NCI-H2081 (cell line): ENCODE measurements at places on chromosomes 16 and 17.

- no peak for DNase-seq
Observed at GRCh38 chr17:42894283-42895184, 6.1 kb upstream of the G6PC1 start.

- DNase-seq = no peak
Observed at GRCh38 chr16:29898135-29898803, 1.1 kb downstream of the SEZ6L2 start.

DNA sequence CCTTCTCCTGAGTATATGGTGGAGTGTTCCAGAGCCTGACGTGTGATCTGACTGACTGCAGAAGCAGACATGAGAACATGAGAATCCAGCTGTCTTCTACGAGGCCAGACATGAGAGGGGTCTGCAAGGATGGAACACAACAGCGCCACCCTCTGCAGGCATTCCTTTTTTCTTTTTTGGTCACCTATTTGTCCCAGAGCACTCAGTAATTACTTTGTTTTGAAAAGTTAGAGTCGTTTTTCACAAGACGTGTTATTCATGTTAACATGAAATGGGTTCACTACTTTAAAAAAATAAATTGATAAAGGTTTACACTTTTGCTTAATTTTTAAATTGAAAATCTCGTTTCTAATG is 43.8 kb upstream of the ATP2A3 start:
- no peak for DNase-seq

- DNase-seq = peak; percentile 56
Observed at GRCh38 chr17:48625495-48626244, 488 bp downstream of the HOXB9 start.

- no peak for DNase-seq
Observed at GRCh38 chr16:1194665-1195392, 30.2 kb downstream of the TPSG1 start.

- no peak for DNase-seq
Observed at GRCh38 chr16:81481207-81481821, 36.7 kb downstream of the CMIP start.

DNA sequence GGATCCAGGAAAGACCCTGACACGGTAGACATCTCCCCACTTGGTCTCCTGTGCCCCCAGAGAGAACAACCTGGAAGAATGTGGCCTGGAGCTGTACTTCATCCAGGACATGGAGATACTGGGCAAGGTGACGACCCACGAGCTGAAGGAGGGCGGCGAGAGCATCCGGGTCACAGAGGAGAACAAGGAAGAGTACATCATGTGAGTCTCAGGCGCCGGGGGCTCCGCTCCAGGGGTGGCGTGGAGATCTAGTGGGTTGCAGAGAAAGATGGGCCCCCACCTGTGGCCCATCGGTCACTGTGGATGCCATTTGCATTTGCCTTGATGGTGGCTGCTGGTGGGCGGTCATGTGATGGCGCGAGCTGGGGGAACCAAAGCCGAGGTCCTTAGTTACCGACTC is 14.9 kb upstream of the CLEC18A start:
- no peak for DNase-seq

DNA sequence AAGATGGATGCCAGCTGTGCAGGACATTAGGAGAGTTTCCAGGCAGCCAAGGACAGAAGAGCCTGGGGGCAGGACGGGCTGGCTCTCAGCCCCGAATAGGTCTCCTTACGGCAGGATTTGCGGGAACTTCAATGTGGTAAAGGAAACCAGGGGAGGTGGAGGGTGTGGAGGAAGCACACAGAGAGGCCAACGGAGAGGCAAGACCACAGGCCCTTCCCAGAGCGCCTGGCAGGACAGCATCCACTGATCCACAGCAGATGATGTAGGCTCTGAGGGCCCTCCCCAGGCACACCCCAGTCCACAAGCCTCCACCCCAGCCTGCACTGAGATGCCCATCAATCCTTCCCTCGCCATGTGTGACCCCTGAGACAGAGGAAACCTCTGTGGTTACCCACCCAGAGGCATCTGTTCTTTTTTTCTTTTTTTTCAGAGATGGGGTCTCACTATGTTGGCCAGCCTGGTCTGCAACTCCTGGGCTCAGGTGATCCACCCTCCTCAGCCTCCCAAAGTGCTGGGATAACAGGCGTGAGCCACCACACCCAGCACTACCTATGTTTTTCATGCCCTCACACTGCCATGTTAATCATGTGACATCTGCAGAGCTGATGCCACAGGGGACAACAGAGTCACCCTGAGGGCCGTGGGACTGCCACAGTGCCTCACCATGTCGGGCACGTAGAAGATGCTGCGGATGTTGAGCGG is 19.3 kb downstream of the DNASE1 start:
- no peak for DNase-seq

DNA sequence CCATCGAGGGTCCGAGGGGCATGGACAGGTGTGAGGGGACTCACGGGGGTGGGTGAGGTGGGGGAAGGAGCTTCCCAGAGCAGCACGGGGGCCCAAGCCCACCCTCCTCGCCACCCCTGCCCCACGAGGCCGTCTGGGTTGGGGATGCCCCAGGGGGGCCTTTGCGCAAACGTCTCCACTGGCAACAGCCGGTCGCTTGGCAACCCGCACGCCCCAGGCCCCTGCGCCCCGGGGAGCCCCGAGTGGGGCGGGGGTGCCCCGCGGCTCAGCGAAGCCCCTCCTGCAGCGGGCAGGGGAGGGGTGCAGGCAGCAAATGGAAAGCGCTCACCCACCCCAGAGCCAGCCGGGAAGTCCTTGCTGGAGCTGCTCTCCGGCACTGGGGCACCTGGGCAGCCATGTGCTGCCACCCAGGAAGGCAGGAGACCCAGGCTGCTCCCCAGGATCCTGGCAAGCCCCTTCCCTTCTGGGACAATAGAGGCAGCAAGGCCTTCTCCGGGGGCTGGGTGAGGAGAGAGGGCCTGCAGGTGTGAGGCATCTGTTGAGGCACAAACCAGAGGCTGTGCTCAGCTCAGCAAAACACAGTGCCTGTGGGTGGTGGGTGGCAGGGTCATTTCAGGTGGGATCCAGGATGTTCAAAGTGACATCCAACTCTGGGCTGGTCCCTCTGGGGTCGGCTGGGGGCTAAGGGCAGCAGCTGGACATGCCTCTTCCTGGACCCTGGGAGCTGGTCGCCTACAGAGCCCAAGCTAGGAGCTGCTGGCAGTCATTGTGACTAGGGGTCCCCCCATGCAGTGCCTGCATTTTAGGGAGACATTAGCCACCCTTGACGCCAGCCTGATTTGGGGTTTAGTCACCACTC is 80.9 kb upstream of the CBX4 start:
- DNase-seq = no peak

GRCh38 chr16:72975809-72976437 is 72.0 kb downstream of the ZFHX3 start:
- DNase-seq = no peak

- DNase-seq = no peak
Observed at GRCh38 chr16:8120001-8120400, 470.3 kb downstream of the TMEM114 start.

DNA sequence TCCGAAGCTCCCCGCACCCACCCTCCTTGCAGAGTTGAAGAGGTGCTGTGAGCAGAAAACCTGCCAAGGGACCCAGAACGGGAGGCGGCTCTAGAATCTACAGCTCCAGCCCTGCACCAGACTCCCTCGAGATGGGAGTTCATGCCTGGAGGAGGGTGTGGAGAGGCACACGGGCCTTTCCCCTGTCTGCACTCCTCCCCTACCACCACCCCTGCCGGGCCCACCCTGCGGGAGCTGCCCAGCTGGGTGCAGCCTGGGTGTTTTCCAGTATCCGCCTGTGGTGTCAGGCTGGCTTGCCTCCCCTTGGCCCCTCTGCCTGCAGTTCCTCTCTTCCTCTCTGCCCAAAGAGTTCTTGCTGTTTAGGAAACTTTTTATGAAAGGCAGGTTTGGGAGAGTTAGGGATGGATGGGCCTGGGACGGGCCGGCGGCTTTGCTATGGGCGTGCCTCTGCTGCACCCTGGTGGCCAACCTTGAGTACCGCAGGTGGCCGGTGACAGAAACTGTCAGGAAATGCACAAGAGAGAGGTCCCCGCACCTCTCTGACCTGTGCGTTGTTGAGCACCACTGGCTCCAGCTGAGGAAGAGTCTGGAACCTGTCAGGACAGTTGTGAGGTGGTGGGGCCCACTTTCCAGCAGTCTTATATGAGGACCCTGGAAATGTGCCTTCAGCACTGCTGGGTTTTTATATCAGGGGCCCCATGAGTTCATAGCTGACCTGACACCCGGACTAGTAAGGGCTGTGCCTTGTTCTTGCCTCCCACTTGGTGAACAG is 354.1 kb downstream of the SEC14L1 start:
- DNase-seq = peak; percentile 52

DNA sequence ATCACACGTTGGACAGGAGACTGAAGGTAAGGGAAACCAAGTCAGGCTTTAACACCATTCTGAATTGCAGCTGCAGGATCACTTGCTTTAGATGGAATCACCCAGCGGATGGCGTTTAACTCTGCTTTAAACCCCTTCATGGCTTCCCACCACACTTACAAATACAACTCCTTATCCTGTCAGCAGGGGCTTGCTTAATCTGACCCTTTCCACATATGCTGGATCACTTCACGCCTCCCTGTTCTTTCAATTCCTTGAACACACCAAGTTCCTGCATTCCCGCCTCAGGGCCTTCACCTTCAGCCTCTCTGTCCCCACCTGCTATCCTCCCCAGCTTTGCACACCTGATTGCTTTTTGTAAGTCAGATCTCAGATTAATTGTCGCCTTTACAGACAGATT is 442.2 kb downstream of the MAF start:
- DNase-seq = no peak

DNA sequence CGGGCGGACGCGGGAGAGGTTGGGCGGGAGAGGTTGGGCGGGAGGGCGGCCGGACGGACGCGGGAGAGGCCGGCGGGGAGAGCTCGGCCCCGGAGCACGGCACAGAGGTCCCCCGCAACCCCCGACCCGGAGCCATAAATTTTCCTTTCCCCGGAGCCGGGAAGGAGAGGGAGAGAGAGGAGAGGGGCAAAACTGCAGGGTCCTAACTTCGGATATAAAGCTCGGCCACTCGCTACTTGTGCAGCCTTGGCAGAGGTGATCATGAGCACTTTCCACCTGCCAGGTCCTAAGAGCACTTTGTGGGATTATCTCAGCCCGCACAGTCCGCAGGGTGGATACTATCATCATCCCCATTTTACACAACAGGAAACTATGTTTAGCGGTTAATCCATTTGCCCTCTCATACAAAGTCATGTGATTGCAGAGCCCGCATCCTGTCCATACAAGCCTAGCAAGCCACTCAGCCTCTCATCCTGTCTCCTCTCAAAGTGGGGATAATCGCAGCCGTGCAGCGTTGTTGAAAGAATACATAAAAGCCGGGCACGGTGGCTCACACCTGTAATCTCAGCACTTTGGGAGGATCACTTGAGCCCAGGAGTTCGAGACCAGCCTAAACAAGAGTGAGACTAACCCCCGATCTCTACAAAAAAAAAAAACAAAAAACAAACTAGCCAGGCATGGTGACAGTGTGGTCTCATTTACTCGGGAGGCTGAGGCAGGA is 780 bp upstream of the DCAKD start:
- peak; percentile 74 for DNase-seq

DNA sequence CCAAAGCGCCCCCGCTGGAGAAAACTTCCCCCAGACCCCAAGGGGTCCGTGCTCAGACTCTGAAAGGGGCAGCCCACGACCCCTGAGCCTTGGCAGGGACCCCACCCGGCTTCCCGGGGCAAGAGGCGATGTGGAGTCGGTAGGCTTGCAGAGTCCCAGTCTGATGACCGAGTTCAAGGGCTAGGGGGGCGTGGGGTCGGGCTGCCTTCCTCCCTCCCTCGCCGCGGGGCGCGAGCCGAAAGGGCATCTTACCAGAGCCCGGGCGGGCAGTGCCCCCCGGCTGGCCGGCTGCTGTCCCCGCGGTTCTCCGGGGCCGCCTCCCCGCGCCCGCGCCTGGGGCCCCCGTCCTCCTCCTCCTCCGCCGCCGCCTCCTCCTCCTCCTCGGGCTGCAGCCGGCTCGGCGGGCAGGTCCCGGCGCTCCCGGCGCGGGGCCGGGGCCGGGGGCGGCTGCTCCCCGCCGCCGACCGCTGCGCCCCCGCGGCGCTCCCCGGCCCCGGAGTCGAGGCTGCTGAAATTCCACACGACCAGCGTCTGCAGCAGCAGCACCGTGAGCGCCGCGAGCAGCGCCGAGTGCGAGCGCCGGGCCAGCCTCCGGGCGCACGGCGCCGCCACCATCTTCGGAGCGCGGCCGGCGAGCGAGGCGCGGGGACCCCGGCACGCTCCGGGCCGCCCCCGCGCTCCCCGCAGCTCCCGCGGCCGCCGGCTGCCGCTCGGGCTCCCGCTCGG is 415 bp downstream of the XYLT1 start:
- no peak for DNase-seq

DNA sequence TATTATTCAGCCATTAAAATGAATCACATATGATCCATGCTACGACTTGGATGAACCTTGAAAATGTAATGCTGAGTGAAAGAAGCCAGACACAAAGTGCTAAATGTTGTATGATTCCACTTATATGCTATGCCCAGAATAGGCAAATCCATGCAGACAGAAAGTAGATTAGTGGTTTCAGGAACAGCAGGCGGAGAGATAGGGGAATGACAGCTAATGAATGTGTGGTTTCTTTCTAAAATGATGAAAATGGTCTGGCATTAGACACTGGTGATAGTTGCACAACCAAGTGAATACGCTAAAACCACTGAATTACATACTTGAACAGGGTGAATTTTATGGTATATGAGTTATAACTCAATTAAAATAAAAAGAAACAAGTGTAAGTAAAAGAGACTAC is 121.8 kb upstream of the NOG start:
- DNase-seq = no peak

DNA sequence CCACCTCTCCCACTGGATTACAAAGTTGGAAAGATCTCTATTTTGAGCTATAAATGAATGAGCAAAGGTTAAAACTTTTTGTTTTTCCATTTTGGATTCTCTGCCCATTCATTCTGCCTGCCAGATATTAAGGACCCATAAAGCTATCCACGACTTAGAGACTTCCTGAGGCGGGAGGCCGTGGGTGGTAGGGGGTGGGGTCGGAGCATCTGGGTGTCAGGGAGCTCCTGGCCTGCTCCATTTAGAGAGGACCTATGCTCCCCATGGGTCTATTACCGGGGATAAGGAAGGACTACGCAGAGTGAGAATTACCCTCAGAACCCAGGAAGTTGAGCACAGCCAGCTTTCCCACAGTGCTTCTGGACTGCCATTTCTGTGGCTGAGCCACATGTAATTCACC is 45.8 kb downstream of the MARF1 start:
- no peak for DNase-seq

DNA sequence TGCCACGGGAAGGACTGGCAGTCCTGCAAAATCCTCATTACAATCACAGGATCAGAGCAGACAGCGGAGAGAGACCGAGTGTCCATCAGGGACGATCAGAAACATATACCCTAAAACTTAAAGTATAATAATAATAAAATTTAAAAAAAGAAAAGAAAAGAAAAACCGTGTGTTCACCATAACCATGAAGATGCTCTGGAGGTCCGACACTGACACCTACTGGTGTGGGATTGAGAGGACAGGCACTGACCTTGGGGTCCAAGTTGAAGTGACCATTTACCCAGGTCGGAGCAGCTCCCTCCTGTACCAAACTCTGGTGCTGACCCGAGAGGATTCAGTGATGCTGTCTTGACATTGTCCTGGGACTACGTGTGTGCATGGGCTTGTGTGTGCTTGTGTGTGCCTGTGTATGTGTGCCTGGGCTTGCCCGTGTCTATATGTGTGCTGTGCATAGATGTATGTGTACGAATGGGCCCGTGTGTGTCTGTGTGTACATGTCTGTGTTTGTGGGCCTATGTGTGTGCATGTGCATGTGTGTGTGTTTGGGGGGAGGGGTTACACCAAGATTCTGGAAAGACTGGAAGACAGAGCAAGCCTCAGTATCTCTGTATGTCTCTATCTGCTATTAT is 10.0 kb upstream of the CD300LD start:
- DNase-seq = peak; percentile 17
